ENCODE measurements at places on chromosomes 5 and 9. TPM values are rescaled to one million over a fixed set of nuclear protein-coding genes. Genes with fewer than 3 reads are reported as not detected.

- no peaks in the 10 kb centered on the region for H3K27me3 ChIP-seq
- no peak for DNase-seq
- H3K36me3 ChIP-seq: no peaks in the 10 kb centered on the region
- no peak overlapping the region for H3K27ac ChIP-seq
- no peak overlapping the region for H3K4me3 ChIP-seq
Observed at GRCh38 chr9:93580654-93581380, 4.4 kb downstream of the PHF2 start.

DNA sequence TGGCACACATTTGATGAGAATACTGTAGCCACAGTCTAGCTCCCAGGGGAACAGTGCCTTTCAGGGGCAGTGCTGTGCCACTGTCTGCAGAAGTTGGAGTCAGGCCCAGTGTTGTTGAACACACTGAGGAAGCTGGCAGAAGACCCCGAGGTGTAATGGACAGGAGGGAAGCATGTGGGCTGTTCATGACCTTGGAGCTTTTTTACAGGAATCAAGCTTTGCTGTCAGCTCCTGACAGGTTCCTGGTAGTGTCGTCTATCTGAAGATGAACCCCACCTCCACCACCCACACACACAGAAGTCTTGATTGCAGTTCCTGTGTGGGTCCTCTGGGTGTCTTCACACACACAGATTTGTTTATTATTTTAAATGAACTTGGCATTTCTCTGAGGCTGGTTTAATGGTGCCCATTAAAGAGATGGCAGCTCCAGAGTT lies 40.3 kb upstream of the TNFAIP8 start:
- no peaks in the 10 kb centered on the region for H3K36me3 ChIP-seq
- H3K27me3 ChIP-seq: no peaks in the 10 kb centered on the region
- no peak overlapping the region for H3K4me3 ChIP-seq

GRCh38 chr5:136890431-136891148 lies 525.2 kb upstream of the TRPC7 start:
- H3K27me3 ChIP-seq: peaks cover 3% of the 10 kb centered on the region
- no peak overlapping the region for H3K4me3 ChIP-seq
- DNase-seq: no peak
- H3K4me1 ChIP-seq: peaks cover 4% of the 10 kb centered on the region
- H3K36me3 ChIP-seq: no peaks in the 10 kb centered on the region
- no peak overlapping the region for H3K27ac ChIP-seq

DNA sequence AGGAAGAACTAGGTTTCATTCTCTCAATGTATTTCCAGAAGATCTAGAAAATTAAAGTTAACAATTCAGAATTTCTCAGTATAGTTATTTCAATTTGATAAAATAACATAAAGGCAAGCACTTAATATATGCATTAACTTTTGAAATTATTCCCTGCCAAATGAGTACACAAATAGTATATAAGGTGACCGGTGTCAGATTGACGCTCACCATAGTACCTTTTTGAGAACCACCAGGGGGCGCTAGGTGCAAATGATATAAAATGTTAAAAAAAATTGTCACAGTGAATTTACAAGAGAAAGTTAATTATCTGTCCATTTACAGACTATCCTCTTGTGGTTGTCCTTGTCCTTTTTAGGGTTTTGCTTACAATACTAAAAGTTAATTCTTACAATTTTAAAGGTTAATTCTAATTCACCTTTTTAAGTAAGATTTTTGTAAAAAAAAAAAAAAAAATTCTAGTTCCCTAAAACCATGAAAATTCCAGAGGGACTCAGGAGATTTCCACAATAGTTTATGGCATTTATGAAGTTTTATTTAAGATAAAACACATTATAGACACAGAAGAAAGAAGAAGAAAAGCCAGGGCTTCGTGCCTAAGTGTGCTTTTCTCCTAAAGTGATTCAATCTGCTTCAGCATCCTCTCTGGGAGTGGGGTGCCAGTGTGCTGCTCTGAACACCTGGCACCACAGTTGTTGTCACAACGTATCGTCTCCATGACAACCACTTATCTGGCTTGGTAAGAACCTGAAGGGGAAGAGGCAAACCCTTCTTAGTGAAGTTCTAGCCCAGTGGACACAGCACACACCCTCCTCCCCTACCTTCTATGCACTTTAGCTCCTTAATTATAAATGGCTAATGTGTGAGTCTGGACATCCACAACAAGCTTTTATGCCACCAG lies 1.7 kb downstream of the ADAMTS16 start:
- peak; percentile 76 for DNase-seq
- peaks cover 6% of the 10 kb centered on the region for H3K4me1 ChIP-seq
- H3K4me3 ChIP-seq: no peak overlapping the region
- H3K36me3 ChIP-seq: no peaks in the 10 kb centered on the region

GRCh38 chr5:67530609-67531255 lies 334.1 kb upstream of the CD180 start:
- H3K4me1 ChIP-seq: no peaks in the 10 kb centered on the region
- no peak for DNase-seq
- H3K36me3 ChIP-seq: no peaks in the 10 kb centered on the region
- H3K27ac ChIP-seq: no peak overlapping the region
- no peaks in the 10 kb centered on the region for H3K27me3 ChIP-seq
- H3K4me3 ChIP-seq: no peak overlapping the region

Gene PPIC
- 20.3 TPM for total RNA-seq

Gene IL4
- total RNA-seq: not detected

All from adrenal gland (tissue), 19 donors.